ENCODE measurements at places on chromosomes 3 and 15.

GRCh38 chr3:43676441-43676840 is 14.3 kb upstream of the ABHD5 start:
- DNase-seq, result no peak

- DNase-seq, result no peak
These were observed 400 bp downstream of the RAB43 start for GRCh38 chr3:129121016-129121791.

GRCh38 chr3:170730071-170730812 is 139.8 kb downstream of the RPL22L1 start:
- no peak for DNase-seq

- DNase-seq, result no peak
These were observed 153.8 kb upstream of the CTNNB1 start for GRCh38 chr3:41045491-41045890.

Data from fibroblast of skin of left quadriceps (primary cell).